ENCODE measurements at places on chromosomes 2 and 18. TPM values are rescaled to one million over a fixed set of nuclear protein-coding genes. Genes with fewer than 3 reads are reported as not detected.

DNA sequence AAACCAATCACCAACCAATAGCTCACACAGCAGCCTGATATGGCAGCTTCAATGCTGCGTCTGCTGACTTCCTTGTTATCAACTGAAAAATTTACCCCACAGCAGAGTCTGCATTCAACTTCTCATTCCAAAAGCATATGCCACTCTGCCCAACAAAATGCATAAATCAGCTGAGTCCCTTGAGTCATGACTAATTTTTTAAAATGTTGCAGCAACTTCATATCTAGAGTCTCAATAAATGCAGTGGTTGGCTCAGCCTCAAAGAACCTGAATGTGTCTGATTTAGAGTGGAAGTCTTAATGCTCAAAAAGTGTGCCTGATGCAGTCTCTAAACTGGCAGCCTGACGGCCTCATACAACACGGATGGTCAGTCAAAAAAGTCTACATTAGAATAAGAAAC lies 46.5 kb downstream of the FARSB start:
- H3K4me3 ChIP-seq, result no peak overlapping the region
- H3K27me3 ChIP-seq, result no peaks in the 10 kb centered on the region
- no peaks in the 10 kb centered on the region for H3K4me1 ChIP-seq
- no peak overlapping the region for H3K27ac ChIP-seq

The CPO gene
- not detected for total RNA-seq

The ABCG5 gene
- not detected for total RNA-seq

GRCh38 chr2:182852090-182852489 lies 14.3 kb downstream of the FRZB start:
- no peaks in the 10 kb centered on the region for H3K4me1 ChIP-seq
- H3K4me3 ChIP-seq, result no peak overlapping the region
- DNase-seq, result no peak
- no peaks in the 10 kb centered on the region for H3K27me3 ChIP-seq
- H3K36me3 ChIP-seq, result no peaks in the 10 kb centered on the region
- H3K27ac ChIP-seq, result no peak overlapping the region

DNA sequence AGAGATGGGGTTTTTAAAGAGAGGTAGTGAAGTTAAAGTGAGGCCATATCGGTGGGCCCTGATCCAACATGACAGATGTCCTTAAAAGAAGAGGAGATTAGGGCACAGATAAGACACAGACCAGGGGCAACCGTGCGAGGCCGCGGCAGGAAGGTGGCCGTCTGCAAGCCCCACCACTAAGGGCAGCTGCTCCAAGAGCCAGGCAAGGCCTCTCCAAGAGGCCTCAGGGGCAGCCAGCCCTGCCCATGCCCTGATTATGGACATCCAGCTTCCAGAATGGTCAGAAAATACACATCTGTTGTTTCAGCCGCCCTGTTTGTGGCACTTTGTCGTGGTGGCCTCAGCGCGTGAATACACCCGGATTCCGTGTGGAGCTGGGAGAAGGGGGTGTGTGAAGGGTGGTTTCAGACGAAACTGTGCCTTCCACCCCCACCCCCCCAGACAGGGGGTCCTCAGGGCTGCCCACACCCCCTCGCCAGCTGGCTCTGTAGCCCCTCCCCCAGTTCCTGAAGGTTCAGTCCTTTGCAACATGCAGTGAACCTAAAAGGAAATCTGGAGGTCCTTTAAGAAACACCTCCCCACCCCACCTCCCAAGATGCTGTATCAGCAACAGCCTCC lies 74.1 kb upstream of the SMAD7 start:
- H3K36me3 ChIP-seq, result no peaks in the 10 kb centered on the region
- no peak for DNase-seq
- H3K27me3 ChIP-seq, result no peaks in the 10 kb centered on the region
- H3K4me3 ChIP-seq, result no peak overlapping the region
- 0 out of 2 replicates have a peak, but pooled peaks cover 6% of the 10 kb centered on the region for H3K4me1 ChIP-seq
- no peak overlapping the region for H3K27ac ChIP-seq

- DNase-seq, result no peak
- H3K27ac ChIP-seq, result no peak overlapping the region
- no peaks in the 10 kb centered on the region for H3K36me3 ChIP-seq
- H3K27me3 ChIP-seq, result no peaks in the 10 kb centered on the region
Observed at GRCh38 chr2:239290618-239291474, 110.0 kb downstream of the HDAC4 start.

GRCh38 chr2:11203480-11203879 lies 48.2 kb downstream of the SLC66A3 start:
- no peak overlapping the region for H3K4me3 ChIP-seq
- DNase-seq, result no peak
- no peaks in the 10 kb centered on the region for H3K36me3 ChIP-seq
- no peaks in the 10 kb centered on the region for H3K4me1 ChIP-seq
- H3K27ac ChIP-seq, result no peak overlapping the region

- no peak overlapping the region for H3K27ac ChIP-seq
- DNase-seq, result no peak
- H3K27me3 ChIP-seq, result no peaks in the 10 kb centered on the region
- peak overlapping the region; percentile 77 for H3K4me3 ChIP-seq
Observed at GRCh38 chr2:169480079-169480465, 778 bp downstream of the BBS5 start.

DNA sequence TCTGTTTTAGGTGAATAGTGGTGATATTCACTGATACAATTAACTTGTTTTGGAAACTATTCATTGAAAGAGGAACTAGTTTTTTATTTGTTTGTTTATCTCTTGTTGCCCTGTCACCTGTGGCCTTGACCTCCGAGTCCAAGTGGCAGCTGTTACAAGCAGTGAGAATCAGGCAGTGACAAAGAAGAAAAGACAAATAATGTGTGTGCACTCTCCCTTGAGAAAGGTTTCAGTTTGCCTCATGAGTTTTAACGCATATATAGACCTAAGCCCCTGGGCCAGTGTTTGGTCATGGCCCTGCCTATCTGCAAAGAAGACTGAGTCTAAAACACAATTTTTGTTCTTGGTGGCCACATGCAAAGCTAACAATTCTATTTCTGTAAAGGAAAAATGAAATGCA lies 15.3 kb downstream of the KYNU start:
- H3K36me3 ChIP-seq, result no peaks in the 10 kb centered on the region
- no peak for DNase-seq
- H3K4me1 ChIP-seq, result no peaks in the 10 kb centered on the region
- H3K27ac ChIP-seq, result no peak overlapping the region

The EPC2 gene
- total RNA-seq, result 27.7 TPM

GRCh38 chr2:29189052-29189451 lies 73.8 kb downstream of the CLIP4 start:
- no peak overlapping the region for H3K27ac ChIP-seq
- DNase-seq, result no peak
- no peaks in the 10 kb centered on the region for H3K36me3 ChIP-seq
- no peak overlapping the region for H3K4me3 ChIP-seq
- no peaks in the 10 kb centered on the region for H3K27me3 ChIP-seq

GRCh38 chr2:218605432-218605831 lies 2.3 kb upstream of the PLCD4 start:
- no peak for DNase-seq
- H3K27me3 ChIP-seq, result no peaks in the 10 kb centered on the region
- no peaks in the 10 kb centered on the region for H3K4me1 ChIP-seq
- H3K4me3 ChIP-seq, result no peak overlapping the region
- no peak overlapping the region for H3K27ac ChIP-seq

DNA sequence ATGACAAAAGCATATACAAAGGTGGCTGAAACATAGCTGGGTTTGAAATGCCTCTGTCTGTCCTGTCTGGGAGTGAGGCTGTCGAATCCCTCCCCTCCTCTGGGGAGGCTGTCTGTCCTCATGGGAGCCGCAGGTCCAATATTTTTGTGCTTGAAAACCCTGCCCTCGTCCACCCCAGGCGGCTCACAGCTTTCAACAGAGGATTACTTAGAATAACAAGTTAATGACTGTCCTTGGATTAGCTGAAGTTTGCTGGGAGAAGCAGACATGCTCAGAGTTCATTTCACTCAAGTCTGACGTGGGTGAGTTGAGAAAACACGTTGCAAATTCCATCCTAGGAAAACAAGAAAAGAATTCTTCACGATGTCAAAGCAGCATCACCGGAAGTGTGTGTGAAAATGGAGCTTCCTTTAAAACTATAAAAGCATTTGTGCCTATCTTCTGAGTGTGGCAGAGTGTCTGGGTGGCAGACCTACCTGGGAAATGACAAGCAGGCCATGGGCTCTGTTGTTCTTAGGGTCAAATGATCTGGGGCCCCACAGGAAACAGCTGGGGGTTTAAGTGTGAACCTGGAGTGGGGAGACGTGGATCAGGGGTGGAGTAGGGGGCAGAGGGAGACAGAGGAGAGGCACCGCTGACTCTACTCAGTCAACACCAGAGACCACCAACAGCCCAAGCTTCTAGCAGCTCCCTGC lies 77.1 kb downstream of the DDX1 start:
- H3K27me3 ChIP-seq, result no peaks in the 10 kb centered on the region
- peak overlapping the region; percentile 12 for H3K27ac ChIP-seq
- no peak overlapping the region for H3K4me3 ChIP-seq
- H3K4me1 ChIP-seq, result peaks cover 31% of the 10 kb centered on the region
- H3K36me3 ChIP-seq, result no peaks in the 10 kb centered on the region
- DNase-seq, result peak; percentile 62

GRCh38 chr2:11975373-11975772 lies 228.9 kb downstream of the LPIN1 start:
- no peaks in the 10 kb centered on the region for H3K36me3 ChIP-seq
- H3K4me3 ChIP-seq, result no peak overlapping the region
- no peaks in the 10 kb centered on the region for H3K27me3 ChIP-seq

- no peak for DNase-seq
- H3K27me3 ChIP-seq, result no peaks in the 10 kb centered on the region
- peaks cover 6% of the 10 kb centered on the region for H3K36me3 ChIP-seq
- H3K4me3 ChIP-seq, result peak overlapping the region; percentile 81
- no peak overlapping the region for H3K27ac ChIP-seq
- peaks cover 28% of the 10 kb centered on the region for H3K4me1 ChIP-seq
Observed at GRCh38 chr2:226798422-226799210, 1.0 kb downstream of the IRS1 start.

The KCNK3 gene
- 0.09 TPM for total RNA-seq

DNA sequence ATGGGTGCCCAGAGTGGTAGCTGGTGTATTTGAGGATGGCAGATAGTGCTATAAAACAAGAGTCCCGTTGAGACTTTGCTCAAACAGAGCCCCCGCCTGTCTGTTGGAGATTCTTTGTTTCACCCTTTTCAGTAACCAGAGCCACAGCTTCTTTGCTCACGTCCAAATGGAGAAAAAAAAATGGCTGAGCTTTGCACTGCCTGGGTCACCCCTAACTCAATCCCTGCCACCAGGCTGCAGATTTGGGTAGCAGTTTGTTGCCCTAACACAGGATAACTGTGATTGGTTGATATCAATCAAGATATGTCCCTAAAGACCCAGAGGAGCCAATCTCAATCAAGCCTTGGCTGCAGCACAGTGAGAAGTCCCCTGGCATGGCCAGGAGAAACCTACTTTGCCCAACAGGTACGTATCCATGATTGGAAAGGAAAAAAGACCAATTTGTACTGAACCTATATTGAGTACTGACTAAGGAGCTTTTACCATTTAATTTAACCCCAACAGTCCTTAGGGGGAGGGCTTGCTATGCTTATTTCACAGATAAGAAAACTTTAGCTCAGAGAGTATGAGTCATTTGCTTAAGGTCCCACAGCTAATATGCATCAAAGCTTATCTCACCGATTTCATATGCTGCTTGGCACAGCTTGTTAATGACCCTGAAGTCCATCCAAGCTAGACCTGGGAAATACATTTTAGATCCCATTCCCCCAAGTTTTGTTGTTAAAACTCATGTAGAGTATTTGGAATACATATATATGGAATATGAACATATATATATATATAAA lies 72.0 kb upstream of the SH3BP4 start:
- no peak for DNase-seq
- H3K27ac ChIP-seq, result no peak overlapping the region
- H3K4me3 ChIP-seq, result no peak overlapping the region

GRCh38 chr2:69933254-69933828 lies 18.4 kb downstream of the MXD1 start:
- no peak for DNase-seq
- H3K4me3 ChIP-seq, result no peak overlapping the region
- H3K27ac ChIP-seq, result peak overlapping the region; percentile 82
- peaks cover 23% of the 10 kb centered on the region for H3K4me1 ChIP-seq

The ANKRD29 gene
- 8.2 TPM for total RNA-seq

The CKAP2L gene
- 23.6 TPM for total RNA-seq

The GCG gene
- not detected for total RNA-seq

The MBOAT2 gene
- total RNA-seq, result 12.6 TPM

GRCh38 chr2:157747695-157748370 lies 119.2 kb upstream of the ACVR1C start:
- DNase-seq, result no peak
- H3K4me1 ChIP-seq, result no peaks in the 10 kb centered on the region
- no peak overlapping the region for H3K27ac ChIP-seq

The UGT1A10 gene
- 1.0 TPM for total RNA-seq

DNA sequence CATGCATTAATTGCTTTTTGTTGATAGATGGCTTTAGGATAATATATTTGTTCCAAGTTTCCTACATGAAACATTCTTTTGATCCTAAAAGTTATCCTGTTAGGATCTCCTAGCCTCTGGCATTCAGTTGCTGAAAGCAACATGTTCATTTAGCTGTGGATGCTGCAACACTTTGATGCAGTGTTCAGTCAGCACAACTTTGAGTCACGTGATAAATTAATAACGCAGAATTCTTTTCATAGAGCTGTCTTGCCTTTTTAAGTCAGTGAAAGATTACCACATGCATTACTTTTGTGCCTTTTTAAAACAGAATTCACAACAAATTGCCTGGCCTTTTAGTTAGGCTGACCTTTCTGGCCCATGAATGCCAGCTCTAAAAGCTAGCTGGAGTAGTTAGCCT lies 1467.9 kb upstream of the ZEB2 start:
- H3K27ac ChIP-seq, result no peak overlapping the region
- H3K27me3 ChIP-seq, result no peaks in the 10 kb centered on the region
- no peaks in the 10 kb centered on the region for H3K4me1 ChIP-seq
- DNase-seq, result no peak
- H3K36me3 ChIP-seq, result no peaks in the 10 kb centered on the region
